ENCODE measurements at places on chromosomes 1 and 21.

DNA sequence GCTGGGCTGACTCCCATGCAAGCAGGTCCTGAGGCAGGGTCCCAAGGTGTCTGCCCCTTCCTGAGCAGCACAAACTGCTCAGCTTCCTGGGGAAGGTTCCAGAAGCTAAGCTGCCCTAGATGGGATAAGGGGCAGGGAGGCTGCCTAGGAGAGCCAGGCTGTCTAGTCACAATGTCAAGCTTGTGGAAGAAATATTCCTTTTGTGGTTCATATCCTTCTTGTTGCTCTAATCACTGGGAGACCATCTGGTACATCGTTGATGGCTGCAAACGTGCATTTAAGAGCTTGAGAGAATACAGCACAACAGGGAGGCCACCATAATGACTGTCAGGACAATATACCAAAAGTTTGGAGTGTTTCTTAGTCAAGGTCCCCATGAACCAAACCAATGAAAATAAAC lies 67.4 kb downstream of the SLC16A1 start:
- DNase-seq: no peak

DNA sequence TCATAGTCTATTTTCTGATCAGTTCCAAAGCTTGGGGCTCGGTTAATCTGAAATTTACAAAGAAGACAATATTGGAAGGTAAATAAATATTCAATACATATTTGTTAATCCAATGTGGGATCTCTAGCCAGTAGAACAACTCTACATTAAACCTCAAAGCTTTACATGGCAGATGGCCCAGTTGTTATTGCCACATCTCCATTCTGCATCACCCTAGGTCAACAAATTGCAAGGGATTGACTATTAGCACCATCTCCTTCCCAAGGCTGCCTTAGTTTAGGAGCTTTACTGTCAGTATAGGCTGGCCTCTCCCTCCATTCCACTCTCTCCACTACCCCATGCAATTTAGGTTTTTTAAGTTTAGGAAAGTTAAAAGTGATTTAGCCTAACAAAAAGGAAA lies 69.7 kb downstream of the TTLL7 start:
- no peak for DNase-seq

GRCh38 chr1:197319631-197320030 lies 51.6 kb downstream of the CRB1 start:
- no peak for DNase-seq

GRCh38 chr1:110136911-110137310 lies 13.4 kb upstream of the SLC6A17 start:
- no peak for DNase-seq

GRCh38 chr1:199946305-199947155 lies 81.0 kb upstream of the NR5A2 start:
- DNase-seq: no peak

DNA sequence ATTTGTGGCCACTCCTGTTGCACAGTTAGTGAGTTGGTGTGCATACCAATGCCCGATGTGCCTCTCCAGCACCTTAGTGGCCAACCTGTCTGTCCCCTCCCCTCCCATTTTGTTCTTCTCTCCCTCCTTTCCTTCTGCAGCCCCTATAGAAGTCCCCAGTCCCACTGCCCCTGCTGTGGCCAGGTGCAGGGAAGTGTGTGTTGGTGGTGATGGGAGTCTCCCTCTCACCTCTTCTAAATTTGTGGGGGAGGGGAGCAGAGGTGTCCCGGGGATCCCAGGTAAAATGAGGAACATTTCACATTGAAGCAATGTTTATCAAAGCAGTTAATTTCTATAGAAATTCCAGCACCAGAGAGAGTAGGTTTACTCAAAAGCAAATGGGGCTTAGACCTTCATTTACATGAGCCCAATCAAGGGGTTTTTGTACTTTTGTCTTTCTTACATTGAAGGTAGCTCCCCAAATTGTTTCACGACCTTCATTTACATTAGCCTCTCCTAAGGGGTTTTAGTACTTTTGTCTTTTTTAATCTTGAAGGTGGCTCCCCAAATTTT lies 3.0 kb upstream of the C1orf21 start:
- DNase-seq: no peak

DNA sequence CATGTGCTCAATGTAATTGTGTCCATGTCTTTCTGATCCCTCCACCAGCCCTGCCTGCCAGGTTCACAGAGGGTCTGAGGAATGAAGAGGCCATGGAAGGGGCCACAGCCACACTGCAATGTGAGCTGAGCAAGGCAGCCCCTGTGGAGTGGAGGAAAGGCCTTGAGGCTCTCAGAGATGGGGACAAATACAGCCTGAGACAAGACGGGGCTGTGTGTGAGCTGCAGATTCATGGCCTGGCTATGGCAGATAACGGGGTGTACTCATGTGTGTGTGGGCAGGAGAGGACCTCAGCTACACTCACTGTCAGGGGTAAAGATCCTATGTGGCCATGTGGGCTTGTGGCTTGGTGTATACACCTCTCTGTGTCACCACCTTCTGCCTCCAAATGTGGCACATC lies 91.4 kb downstream of the OBSCN start:
- no peak for DNase-seq

GRCh38 chr1:205375835-205376545 lies 19.3 kb upstream of the KLHDC8A start:
- no peak for DNase-seq

DNA sequence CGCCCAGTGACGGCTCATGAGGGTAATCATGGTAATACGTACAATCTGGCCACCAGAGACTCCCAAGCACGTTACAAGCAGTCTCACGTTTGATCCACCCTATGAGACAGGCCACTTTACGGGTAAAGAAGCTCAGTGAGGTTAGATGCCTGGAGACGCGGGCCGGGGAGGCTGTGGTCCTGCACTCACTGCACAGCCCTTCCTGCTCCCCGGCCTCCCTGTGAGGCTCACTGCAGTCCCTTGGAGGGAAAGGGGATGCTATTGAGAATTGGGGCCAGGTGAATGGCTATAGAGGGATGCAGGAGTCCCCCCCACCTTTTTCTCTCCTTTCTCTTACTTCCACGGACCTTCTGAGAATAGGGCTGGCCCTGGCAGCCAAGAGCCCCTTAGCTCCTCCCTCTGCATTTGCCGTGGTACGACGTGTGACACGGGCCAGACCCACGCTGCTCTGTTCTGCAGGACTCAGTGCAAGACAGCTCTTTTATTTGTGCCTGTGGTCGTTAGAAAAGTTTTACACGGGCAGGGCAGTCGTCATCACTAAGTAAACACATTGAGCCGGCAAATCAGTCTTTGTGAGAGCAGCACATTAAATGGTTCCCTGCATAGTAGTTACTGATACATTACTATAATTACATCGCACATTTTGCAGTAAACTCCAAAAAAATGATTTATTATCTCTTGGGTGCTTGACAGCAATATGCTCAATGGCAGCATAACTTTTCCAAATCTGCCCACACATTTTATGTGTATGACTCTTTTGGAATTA lies 18.8 kb downstream of the KIF26B start:
- no peak for DNase-seq

- DNase-seq: no peak
These were observed 43.2 kb upstream of the C1orf185 start for GRCh38 chr1:51058858-51059257.

- DNase-seq: peak; percentile 19
These were observed 9.5 kb upstream of the B3GALNT2 start for GRCh38 chr1:235513495-235514366.

DNA sequence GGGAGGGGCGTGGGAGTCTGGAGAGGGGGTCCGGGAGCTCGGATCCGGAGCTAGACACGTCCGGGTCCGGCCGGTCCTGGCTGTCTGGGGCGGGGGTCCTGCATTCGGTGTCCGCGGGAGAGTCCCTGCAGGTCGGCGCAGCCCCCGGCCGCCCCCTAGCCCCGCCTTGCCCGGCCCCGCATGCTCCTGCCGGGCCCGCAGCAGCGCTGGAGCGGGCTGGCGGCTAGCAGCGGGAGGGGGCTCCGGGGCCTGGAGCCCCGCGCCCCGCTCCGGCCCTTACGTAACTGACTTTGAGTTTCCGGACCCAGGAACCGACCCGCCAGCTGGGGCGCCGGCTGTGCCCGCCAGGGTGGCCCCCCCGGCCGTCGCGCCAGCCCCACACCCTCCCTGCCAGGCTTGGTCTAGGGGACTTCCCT lies 26.9 kb upstream of the EPB41 start:
- no peak for DNase-seq

DNA sequence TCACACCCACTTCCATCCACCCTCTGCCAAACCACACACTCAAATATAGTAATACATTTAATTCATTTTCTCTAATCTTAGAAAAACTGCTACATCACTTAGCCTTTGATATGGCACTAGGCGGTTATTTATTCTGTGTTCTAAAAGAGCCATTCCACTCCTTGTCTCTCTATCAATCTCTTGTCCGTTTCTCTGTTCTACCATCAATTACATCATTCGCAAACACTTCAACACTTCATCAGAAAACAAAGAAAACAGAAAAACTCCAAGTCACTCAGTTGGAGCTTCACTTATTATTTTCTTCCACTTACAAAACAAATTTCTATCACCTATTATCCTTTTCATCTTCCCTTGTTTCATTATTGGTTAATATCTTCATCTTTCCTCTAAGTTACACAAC lies 1523.0 kb downstream of the KCNT2 start:
- no peak for DNase-seq

GRCh38 chr1:174990382-174990999 lies 9.3 kb upstream of the CACYBP start:
- DNase-seq: no peak

- DNase-seq: no peak
These were observed 37.0 kb downstream of the SERBP1 start for GRCh38 chr1:67393240-67393639.

DNA sequence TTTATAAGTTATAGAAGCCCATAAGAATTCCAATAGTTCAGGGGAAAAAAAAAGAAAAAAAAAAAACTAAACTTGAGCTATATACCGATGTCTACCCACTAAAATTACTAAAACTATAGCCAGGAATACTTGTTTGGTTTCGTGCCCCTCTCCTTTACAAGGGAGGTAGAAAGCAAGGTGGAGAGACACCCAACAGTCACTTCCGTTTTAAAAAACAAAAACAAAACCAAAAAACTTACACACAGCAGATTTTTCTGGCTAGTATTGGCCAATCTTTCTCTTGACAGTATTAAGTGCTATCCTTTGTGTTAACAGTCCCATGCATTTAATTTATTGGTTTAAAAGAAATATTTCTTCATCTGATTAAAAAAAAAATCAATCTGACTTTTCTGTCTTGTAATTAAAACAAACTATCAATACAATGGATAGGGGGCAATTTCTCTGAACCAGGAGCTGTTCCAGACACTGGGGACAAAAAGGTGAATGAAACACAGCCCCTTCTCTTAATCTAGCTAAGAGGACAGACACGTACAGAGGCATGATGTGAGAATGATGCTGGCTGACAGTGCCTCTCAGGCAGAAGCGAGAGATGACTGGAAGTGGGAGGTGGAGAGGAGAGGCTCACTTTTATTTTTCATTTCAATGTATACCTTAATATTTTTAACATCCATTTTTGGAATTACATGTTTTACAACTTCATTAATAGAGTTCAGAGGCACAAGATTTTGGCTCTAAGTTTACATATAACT lies 214.8 kb downstream of the RERE start:
- no peak for DNase-seq

- peak; percentile 97 for DNase-seq
These were observed 65.4 kb downstream of the RPE65 start for GRCh38 chr1:68384321-68384813.

- DNase-seq: no peak
These were observed 121.7 kb upstream of the FOXD3 start for GRCh38 chr1:63200676-63201075.

DNA sequence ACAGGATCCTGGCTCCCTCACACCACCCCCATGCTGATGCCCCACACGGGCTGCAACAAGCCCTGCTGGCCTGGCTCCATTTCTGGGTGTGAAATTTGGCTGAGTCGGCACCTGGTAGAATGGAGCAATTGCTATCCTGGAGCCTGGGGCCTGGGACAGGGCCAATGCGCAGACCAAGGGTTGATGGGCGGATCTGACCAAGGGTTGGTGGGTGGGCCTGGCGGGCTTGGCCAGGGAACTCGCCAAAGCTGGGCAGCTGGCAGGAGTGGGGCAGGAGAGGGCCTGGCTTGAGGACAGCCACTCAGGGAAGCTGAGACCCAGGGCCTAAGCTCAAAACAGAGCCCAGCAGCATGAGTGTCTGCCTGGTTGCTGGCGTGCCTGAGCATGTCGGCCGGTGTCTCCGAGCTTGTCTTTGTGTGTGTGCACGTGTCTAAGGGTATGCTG lies 70.9 kb upstream of the POU3F1 start:
- peak; percentile 90 for DNase-seq

DNA sequence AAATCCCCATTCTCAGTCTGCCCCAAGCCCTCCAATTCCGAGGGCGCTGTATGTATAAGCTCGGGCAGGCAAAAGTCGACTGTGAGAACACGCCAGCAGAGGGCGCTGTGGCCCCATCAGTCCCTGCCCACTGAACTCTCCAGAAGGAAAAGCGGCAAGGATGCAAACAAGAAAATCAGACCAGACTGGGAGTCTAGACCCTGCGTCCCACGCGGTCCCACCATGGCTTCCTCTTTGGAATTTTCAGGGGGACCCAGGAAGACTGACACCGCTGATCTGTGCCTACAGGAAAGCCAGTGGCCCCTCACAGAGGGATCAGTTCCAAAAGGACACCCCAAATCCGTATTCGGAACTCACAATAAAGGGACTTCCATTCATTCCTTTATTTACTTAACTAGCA lies 19.5 kb downstream of the TEX35 start:
- DNase-seq: no peak

GRCh38 chr1:173171152-173171551 lies 36.0 kb downstream of the TNFSF4 start:
- DNase-seq: no peak

GRCh38 chr1:244113532-244114320 lies 62.6 kb downstream of the ZBTB18 start:
- no peak for DNase-seq

DNA sequence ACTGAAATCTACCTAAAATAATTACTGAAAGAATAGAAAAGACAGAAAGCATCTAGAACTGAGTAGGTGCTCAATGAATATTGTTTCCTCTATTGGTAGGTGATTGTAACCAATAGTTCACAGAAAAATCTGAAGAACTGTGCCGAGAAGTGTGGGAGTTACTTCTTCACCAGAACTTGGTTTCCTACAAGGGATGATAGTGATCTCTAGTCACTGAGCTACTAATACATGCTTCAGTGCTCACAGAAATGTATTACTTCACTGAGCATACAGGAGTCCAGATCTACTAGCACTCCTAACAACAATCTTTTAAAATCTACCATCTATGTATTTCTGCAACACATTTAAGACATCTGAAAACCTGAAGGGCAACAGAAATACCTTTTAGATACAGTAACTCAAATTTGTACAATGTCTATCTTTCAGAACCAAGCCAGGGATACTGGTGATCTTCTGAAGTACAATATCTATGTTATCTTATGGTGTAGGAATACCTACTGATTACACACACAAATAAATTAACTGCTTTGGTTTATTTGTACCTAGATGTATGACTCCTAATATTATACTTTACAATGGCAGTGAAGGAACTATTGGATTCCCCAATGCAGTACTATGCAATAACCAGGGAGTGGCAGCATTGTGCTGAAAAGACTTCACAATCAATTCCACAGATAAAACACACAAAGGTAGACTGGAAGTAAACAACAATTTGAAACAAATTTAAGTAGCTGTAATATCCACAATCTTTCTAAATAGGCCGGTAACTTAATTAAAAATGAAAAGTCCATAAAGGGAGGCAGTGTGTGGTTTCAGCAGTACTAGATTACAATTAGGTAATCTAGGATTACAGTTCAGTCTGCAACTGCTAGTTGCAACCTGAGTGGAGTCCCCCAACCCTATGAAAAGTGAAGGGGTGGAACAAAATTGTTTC lies 243.0 kb downstream of the SLC45A1 start:
- DNase-seq: no peak

Data from keratinocyte (primary cell).